ENCODE measurements at places on chromosomes 1 and 21.

DNA sequence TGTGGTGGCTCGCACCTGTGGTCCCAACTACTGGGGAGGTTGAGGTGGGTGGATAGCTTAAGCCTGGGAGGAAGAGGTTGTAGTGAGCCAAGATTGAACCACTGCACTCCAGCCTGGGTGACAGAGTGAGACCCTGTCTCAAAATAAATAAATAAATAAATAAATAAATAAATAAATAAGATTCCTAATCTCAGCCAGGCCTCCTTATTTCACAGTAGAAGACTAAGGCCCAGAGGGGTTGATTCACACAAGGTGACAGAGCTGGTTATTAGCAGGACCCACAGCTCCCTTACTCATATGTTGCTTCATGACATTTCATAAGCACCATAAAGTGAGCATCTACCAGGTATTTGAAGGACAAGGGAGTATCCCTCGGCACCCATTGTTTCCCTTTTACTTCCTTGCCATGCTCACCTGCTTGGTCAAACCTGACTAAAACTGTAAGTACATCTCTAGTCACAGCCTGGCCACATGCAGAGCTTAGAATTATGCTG, 32.7 kb downstream of the ALG14 start:
- DNase-seq: no peak

GRCh38 chr1:4379451-4380175, 274.8 kb upstream of the AJAP1 start:
- DNase-seq: no peak

DNA sequence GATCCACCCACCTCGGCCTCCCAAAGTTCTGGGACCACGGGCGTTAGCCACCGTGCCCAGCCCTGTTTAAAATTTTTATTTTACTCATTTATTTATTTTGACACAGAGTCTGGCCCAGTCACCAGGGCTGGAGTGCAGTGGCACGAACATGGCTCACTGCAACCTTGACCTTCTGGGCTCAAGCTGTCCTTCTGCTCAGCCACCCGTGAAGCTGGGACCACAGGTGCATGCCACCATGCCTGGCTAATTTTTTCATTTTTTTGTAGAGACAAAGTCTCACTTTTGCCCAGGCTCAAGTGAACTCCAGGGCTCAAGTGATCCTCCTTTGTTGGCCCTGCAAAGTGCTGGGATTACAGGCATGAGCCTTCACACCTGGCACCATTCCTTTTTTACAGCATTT, 27.5 kb upstream of the DNAJC6 start:
- DNase-seq: no peak

DNA sequence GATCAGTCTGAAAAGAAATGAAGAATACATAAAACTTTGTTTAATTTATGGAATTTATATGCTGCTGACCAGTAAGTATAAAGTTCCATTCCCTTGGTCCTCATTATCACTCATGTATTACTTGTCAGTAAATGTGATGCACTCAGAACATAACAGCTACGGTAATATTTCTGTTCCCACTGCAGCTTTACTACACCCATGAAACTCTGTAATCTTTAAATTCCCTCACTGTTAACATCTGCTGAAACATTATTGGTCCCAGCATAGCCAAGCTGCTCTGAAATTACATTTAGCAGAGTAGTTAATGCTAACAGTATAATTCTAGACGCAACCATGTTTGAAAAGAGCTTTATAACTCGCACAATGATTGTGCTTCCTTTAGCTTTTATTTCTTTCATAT, 238.4 kb downstream of the GPATCH2 start:
- DNase-seq: no peak

- DNase-seq: no peak
These were observed 212.8 kb downstream of the PBX1 start for GRCh38 chr1:164771619-164772361.

DNA sequence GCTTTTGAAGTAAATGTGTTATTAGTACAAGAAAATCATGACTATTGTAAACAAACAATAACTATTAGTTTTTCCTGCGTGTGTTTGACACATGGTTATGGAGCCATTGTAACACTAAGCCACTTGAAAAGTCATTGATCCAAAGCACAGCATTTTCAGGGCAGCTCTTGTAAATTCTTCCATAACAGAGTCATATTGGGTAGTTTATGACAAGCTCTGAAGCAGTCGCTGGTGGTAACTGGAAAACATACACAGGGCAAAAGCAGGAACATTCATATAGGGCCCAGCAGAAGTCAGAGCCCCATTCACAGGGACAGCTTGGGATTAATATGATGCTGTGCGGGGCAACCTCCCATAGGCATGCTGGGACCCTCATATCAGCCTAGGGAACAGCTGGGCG, 483.2 kb upstream of the PTBP2 start:
- no peak for DNase-seq

DNA sequence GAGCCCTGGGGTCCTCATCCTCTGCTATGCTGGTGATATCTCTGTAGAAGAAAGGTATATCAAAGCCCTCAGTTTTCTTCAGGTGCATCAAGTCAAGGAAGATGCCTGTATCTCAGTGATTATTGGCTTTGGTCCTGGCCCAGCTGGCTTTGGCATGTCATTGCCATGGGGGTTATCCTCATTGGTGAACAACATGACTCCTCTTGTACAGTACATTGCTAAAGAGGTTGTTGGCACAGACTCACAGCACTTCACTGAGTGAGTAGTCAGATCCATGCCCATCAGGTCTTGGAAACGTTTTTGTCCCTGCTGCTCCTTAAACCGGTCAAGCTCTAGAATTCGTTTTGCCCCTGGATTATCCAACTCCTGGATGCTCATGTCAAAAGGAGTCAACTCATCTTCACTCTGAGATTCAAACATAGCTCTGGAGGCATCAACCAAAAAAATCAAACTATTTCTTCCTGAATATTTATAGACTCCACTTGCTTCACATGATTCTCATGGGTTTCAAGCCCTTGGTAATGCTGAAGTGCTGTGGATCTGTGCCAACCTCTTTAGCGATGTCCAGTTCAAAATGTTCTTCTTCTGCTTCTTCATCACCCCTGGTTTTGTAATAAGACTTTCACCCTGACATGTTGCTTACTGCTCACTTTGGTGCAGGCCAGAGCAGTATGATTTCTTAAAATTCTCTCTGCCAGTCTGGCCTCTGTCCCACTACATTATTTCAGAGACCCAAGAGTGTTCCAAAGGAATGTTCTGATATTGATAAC, 43.0 kb upstream of the RAB3GAP2 start:
- DNase-seq: no peak

DNA sequence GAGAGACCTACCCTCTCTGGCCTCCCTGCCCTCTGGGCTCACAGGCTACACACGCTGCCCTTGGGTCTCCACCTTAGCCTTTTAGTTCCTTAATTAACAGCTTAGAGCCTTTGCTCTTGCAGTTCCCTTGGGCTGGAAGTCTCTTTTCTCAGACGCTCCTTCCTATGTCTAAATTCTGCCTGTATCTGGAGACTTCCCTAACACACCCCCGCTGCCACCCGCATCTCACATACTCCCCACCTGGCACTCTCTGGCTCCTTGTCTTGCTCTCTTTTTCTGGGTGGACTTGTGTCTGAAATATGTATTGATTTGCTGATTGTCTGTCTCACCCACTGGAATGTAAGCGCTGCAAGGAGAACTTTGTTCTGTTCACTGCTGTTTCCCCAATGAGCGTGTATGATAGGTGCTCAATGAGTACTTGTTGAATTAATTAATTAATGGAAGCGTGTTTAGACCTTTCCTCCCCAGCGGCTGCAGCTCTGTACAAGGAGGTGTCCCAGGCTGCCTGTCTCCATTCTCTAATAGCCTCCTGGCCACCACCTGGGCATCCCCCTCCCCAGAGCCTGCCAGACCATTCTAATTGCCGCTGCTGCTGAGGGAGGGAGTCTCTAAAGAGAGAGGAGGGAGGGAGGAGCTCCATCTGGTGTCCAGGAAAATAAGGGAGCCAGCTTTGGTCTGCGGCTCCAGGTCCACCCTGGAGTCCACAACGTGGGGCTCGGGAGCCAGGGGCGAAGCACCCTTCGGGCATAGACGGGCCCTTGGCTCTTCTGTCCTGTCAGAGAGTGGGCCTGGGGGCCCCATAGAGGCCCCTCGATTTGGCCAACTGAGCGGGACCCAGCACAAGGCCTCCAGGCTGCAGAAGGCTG, 95.4 kb downstream of the RNF220 start:
- no peak for DNase-seq

DNA sequence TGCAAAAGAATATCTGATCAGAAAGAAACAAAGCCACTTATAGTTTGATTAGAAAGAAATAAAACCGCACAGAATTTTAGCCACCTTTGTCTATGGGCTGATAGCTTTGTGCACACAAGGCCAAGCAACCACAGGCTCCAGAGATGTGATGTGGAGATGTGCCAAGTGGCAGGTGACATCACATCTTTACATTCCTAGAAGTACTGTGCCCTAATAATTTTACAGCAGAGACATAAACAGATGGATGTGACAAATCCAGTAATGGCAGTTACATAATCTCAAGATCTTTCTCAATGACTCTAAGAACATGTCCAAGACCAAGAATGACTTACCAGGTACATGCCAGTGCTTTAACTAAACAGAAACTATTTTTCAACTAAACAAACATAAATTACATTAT, 159.5 kb downstream of the LTN1 start:
- no peak for DNase-seq

- DNase-seq: no peak
These were observed 34.5 kb downstream of the WNT3A start for GRCh38 chr1:228041316-228041715.

DNA sequence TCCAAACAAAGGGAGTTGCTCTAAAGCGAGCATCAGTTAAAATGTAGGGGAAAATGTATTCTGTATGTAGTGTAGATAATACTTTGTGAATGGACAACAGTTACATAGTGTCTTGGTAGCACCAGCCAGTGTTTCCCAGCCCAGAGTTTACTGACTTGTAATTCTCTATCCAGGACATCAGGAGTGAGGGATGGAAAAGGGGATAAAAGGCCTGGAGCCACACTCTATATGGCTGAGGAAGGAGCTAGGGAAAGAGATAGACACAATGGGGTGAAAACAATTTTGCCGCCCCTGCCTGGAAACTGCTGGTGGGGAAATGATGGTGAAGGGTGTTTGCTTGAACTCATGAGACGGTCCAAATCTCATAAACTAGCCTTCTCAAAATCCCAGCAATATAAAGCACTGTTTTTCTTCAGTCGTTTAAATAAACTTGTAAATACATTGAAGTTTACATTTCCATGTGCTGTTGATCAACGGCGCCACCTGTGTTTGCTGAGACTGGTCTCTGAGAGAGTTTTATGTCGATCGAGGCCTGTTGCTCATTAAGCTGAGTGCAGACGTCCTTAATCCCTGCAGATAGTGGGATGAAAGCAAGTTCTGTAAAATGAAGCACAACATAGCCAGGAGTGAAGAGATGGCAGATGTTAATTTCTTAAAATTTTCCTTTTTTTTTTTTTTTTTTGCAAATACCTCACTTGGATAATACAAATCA, 27.9 kb upstream of the AGO1 start:
- no peak for DNase-seq

- DNase-seq: no peak
These were observed 46.0 kb downstream of the GRIK3 start for GRCh38 chr1:36988321-36988720.

- DNase-seq: peak; percentile 34
These were observed 796 bp upstream of the TDRKH start for GRCh38 chr1:151790940-151791651.

DNA sequence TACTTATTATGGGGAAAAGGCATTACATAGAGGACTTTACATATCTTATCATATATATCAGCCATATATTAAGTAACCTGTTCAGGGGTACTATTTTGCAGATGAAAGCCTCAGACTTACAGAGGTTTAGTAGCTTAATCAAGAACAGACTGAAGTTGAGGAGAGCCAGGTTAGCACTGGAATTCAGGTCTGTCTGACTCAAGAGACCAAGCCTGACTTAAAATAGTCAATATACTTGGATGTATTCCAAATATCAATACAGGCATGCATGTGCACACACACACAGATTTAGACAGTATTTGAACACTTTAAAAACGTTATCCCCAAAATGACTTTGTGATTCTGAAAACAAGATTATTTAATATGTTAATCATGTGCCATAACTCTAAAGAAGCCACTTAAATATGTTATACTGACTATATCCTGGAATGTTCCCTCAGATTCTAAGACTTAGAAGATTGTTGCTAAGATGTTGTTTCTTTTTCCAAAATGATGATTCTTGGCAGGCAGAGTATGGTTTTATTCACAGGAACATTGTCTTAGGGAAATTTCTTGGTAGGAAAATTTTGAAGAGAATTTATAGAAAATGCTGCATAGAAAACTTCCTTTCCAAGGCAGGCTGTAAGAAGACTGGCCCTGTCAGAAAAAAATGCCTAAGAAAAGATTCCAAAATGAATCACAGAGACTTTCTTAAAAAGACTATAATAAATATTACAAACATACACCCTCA, 61.6 kb downstream of the ADAMTS1 start:
- no peak for DNase-seq

- DNase-seq: peak; percentile 60
These were observed 5.9 kb upstream of the TTC22 start for GRCh38 chr1:54806931-54807611.

DNA sequence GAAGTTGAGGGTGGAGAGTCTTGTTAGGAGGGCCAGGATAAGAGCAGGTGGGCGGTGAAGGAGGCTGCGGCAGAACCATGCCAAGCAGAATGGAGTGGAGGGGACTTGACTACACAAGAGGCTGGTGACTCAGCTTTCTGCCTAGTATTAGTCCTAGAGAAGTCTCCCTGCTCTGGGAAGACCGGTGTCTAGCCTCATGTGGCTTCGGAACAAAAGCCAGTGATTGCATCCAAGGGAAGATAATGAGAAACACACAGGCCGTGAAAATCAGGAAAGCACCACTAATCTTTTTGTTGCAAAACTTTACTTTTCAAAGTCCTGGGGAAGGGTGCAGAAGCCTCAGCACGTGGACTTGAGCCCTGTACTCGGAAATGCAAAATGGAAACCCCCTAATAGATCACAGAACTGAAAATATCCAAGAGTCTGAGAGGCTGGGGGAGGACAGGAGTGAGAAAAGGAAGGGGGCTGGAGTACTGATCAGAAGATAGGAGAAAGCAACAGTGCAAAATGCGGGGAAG, 31.4 kb downstream of the DDR2 start:
- peak; percentile 3 for DNase-seq

DNA sequence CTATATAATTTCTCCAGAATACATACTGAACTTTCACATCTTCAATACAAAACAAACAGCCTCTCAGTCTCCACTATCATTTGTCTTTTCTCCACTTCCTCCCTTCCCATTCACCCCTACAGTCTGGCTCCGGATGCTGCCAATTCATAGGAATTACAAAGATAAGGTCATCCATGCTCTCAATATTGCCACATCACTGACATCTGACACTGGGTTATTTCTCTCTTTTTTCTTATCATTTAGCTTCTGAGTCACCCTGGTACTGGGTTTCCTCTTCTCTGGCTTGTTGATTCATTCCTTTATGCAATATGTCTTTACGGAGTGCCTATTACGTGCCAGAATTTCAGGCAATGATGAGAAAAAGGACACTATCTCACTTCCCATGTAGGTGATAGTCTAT, 3.1 kb upstream of the SH3BP5L start:
- peak; percentile 86 for DNase-seq

- DNase-seq: no peak
These were observed 1.1 kb upstream of the ADAMTS1 start for GRCh38 chr21:26846036-26846931.

GRCh38 chr1:15684042-15684461, at the start of gene PLEKHM2:
Gene PLEKHM2, plus strand, starts transcription at chr1:15684320. Its CDS starts 239 bp downstream, at chr1:15684559.
- DNase-seq: peak; percentile 76

- peak; percentile 35 for DNase-seq
These were observed 1.3 kb downstream of the TOR1AIP2 start for GRCh38 chr1:179876300-179876715.

GRCh38 chr1:187665483-187665882, 836.7 kb downstream of the PLA2G4A start:
- no peak for DNase-seq

- no peak for DNase-seq
These were observed 50.6 kb upstream of the RAB4A start for GRCh38 chr1:229220163-229220846.
